GM23248 (cell line): ENCODE measurements at places on chromosomes 3 and 15. TPM values are rescaled to one million over a fixed set of nuclear protein-coding genes. Genes with fewer than 3 reads are reported as not detected.

GRCh38 chr15:87938031-87938430 is 318.5 kb downstream of the NTRK3 start:
- DNase-seq, result no peak

- DNase-seq, result no peak
Observed at GRCh38 chr15:44812029-44812517, 75.7 kb downstream of the TRIM69 start.

The CEMIP gene
- 134 and 137 TPM in 2 replicates for polyA plus RNA-seq

DNA sequence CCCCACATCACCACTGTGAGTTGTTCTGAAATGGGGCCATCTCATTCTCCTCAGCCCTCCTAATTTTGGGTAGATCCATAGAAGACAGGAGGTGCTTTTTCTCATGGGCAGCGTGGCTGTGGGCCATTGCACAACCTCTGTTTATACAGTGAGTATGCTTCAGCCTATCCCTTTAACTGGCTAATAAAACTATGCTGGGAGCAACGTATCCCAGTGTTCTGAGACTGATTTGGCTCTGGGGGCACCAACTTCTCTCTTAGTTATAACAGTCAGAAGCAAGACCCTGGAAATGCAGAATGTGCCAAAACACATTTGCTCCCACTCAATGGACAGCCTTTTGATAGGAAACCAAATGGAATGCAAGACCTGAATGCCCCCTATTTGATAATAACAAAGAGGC is 97.1 kb upstream of the ICE2 start:
- peak; percentile 59 for DNase-seq

The ECE2 gene
- not detected in 2 replicates for polyA plus RNA-seq

GRCh38 chr3:2958551-2958950 is 151.6 kb downstream of the IL5RA start:
- DNase-seq, result no peak

DNA sequence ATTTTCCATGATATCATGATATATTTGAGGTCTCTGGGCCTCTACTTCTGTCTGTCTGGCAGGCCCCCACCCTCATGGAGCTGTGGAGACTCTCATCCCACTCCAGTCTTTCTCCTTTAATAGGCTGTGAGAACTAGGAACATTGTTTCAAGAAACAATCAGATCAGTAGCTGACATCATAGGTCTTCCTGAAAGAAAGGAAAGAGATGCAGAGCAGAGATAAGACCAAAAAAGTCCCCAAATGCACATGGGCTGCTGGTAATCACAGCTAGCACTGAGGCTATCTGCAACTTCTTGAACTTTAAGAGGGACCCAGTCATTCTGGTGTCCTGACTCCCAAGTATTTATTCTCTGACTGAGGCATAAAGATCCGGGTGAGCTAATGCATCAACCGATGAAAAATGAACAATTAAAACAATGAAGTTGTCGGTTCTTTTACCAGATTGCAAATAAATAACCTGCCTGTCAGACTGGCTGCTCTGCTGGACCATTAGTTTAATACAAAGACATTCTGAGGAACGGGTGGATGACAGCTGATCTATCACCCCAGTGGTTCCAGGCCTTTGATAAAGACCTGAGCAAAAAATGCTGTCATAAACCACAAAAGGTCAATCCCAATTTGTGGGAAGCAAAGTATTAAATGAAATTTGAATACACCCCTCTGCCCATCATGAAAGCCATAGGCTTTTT is 780.8 kb upstream of the GOLIM4 start:
- DNase-seq, result no peak

GRCh38 chr3:120454076-120454689 is 3.4 kb upstream of the FSTL1 start:
- no peak for DNase-seq

The MITF gene
- polyA plus RNA-seq, result 2.0 and 2.1 TPM in 2 replicates

DNA sequence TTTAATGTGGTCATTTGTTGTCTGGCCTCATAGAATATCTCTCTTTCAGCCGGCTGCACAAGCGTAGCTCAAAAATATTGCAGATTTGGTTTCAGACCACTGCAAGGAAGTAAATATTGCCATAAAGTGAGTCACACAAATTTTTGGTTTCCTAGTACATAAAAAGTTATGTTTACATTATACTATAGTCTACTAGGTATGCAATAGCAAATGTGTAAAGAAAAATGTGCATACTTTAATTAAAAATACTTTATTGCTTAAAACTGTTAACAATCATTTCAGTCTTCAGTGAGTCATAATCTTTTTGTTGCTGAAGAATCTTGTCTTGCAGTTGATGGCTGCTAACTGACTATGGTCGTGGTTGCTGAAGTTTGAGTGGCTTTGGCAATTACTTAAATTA is 425.1 kb upstream of the ROBO1 start:
- DNase-seq, result no peak

- DNase-seq, result no peak
Observed at GRCh38 chr15:67819636-67820035, 5.7 kb upstream of the SKOR1 start.

DNA sequence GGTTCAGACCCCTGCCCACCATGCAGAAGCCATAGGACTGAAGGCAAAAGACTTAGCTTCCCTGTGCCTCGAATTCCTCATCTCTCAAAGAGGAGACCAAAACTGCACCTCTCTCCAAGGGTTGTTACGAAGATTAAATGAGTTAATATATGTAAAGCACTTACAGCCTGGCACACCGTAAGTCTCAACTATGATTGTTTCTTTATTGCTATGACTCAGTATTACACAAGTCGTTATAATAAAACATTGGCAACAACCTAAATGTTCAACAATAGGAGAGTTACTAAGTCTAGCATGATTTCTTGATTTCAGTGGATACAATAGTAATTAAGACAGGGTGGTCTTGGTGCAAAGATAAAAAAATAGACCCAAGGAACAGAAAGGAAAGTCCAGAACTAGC is 19.6 kb upstream of the FGD5 start:
- peak; percentile 23 for DNase-seq

GRCh38 chr3:105802118-105802706 is 66.6 kb downstream of the CBLB start:
- peak; percentile 39 for DNase-seq

DNA sequence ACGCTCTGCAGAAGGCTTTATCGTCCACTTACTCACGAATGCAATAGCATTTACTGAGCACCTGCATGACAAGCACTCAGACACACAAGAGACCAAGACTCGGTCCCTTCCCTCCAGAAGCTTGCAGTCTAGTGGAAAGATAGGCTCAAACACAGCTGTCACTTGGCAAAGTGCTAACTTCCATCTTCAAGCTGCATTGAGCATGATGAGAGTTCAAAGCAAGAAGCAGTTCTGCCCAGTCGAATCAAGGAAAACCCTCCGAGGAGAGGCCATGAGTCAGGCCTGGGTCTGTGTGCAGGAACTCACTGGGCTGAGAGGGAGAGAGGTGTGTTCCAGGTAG is 51.5 kb downstream of the C3orf20 start:
- DNase-seq, result no peak

The LEKR1 gene
- 0.43 and 1.3 TPM in 2 replicates for polyA plus RNA-seq

- DNase-seq, result no peak
Observed at GRCh38 chr3:156910022-156910421, 83.9 kb downstream of the LEKR1 start.

The TERB2 gene
- not detected in 2 replicates for polyA plus RNA-seq

DNA sequence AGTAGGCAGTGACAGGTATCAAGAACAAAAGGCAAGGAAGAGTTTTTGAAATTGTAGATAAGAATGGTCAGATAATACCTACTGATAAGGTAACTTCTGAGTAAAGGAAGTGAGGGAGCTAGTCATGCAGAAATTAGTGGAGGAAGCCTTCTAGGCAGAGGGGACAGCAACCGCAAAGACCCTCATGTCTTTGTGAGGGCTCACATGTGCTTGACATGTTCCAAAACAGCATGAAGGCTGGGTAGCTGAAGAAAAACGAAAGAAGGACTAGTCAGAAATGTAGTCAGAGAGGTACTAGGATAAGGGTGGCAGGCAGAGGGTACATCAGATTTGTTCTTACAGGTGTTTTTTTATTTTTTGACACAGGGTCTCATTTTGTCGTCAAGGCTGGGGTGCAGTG is 5.3 kb downstream of the SIN3A start:
- DNase-seq, result no peak

The FBXL22 gene
- 0.65 and 1.4 TPM in 2 replicates for polyA plus RNA-seq

- DNase-seq, result no peak
Observed at GRCh38 chr3:14122301-14122700, 2.4 kb downstream of the CHCHD4 start.

DNA sequence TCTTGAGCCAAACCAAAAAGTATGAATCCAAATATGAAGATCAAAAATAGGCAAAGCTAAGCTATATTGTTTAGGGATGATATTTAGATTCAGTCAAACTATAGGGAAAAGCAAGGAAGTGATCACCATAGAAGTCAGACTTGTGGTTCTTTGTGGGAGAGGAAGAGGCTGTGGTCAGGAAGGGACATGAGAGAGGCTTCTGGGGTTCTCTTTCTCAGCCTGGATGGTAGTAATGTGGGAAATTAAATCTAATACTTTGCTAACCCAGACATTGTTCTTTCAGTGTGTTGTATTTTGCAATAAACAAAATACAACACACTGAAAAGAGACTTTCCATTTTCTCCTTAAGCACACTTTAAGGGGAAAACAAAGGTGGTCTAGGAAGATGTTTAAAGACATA is 3.1 kb downstream of the CX3CR1 start:
- no peak for DNase-seq

The ANKUB1 gene
- polyA plus RNA-seq, result not detected in 2 replicates
